ENCODE measurements at places on chromosomes 5 and 9. TPM values are rescaled to one million over a fixed set of nuclear protein-coding genes. Genes with fewer than 3 reads are reported as not detected.

Gene SPATA31A3
- not detected for total RNA-seq

Gene UBLCP1
- 11.8 TPM for total RNA-seq

Gene TEK
- total RNA-seq = 1.6 TPM

Gene ANKRD33B
- total RNA-seq = 0.47 TPM

Gene SRD5A1
- total RNA-seq = 17.4 TPM

Gene TMEM252
- total RNA-seq = not detected

Gene PDE8B
- total RNA-seq = 0.86 TPM

Gene SMIM3
- 12.6 TPM for total RNA-seq

DNA sequence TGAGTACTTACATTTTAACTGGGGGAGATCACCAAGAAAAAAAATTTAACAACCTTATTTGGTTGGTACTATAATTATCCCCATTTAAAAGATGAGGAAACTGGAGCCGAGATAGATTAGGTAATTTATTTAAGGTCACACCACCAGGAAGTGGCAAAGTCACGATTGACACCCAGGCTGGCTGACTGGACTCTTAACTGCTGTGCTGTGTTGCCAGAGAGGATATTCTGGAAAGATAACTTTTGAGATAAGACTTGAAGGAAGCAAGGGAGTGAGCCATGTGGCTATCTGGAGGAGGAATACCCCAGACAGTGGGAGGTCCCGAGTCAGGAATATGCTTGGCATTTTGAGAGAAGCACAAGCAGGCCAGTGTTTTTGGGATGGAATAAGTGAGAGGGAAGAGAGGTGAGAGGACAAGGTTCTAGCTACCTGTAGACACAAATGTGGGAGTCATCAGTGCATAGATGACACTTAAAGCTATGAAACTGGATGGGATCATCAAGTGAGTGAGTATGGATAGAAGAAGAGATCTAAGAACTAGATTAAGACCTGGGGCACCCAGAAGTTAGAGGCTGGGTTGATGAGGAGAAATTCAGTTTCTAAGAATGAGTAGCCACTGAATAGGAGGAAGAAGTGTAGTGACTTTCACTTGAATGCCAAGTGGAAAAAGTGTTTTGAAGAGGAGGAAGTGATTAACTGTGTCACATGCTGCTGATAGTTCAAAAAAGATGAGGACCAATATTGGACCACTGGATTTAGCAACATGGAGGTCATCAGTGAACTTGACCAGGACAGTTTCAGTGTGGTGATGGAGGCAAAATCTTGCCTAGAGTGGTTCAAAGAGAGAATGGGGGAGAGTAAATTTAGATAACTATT lies 25.6 kb downstream of the PDE8B start:
- DNase-seq = no peak

- DNase-seq = peak; percentile 36
Measured at GRCh38 chr5:107542831-107543231, 127.9 kb downstream of the EFNA5 start.

GRCh38 chr5:166767858-166768257 lies 1523.6 kb upstream of the WWC1 start:
- DNase-seq = no peak

DNA sequence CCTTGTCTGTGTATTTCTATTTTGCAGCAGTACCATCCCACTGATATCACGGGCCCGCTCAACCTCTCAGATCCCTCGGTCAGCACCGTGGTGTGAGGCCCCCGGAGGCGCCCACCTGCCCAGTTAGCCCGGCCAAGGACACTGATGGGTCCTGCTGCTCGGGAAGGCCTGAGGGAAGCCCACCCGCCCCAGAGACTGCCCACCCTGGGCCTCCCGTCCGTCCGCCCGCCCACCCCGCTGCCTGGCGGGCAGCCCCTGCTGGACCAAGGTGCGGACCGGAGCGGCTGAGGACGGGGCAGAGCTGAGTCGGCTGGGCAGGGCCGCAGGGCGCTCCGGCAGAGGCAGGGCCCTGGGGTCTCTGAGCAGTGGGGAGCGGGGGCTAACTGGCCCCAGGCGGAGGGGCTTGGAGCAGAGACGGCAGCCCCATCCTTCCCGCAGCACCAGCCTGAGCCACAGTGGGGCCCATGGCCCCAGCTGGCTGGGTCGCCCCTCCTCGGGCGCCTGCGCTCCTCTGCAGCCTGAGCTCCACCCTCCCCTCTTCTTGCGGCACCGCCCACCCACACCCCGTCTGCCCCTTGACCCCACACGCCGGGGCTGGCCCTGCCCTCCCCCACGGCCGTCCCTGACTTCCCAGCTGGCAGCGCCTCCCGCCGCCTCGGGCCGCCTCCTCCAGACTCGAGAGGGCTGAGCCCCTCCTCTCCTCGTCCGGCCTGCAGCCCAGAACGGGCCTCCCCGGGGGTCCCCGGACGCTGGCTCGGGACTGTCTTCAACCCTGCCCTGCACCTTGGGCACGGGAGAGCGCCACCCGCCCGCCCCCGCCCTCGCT lies 1.9 kb downstream of the LRRC26 start:
- DNase-seq = peak; percentile 84

- no peak for DNase-seq
Measured at GRCh38 chr9:119349351-119349825, 19.8 kb downstream of the BRINP1 start.

DNA sequence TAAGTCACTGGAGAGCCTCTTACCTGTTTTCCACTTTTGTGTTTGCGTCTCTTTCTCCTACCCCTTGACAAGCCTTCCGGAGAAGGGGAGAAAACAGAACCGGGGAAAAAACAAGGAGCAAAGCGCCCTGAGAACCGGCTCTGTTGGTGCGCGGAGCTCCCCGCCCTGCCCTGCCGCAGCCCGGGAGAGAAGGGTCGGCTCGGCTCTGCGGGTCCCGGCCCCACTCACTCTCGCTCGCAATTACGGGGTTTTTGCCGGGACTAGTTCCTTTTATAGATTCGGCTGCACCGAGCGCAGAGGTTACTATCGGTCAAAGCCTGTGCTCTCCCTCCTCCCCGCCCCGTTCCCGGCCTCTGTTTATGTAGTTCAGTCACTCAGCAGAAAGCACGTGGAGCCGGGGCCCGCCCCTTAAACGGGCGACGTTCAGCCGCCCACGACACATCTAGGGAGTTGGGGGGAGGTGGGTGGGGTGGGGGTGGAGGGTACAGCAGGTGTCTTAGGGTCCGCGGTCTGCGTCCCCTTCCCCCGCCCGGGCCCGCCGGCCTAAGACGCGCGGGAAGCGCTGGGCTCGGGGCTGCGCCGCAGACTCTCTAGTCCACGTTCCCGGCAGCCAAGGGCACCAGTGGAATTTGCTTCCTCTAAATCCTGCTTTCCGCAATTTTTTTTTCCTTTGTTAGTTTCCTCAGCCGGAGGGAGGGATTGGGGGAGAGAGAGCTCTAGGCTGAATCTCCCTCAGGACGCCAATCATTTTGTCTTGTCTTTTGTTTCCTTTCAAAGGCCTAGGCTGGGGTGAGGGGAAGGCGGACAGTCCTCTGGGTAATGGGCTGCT lies at the start of gene ABCA1:
Gene ABCA1, minus strand, starts transcription at position 244 of the 829 bp plus-strand sequence. CDS start 24,476 bp downstream, outside the sequence.
- peak; percentile 95 for DNase-seq

- DNase-seq = no peak
Measured at GRCh38 chr5:150142959-150143349, 12.7 kb downstream of the PDGFRB start.

- no peak for DNase-seq
Measured at GRCh38 chr5:90982576-90982975, 400.5 kb downstream of the ARRDC3 start.

- no peak for DNase-seq
Measured at GRCh38 chr9:16651446-16651964, 219.0 kb downstream of the BNC2 start.

DNA sequence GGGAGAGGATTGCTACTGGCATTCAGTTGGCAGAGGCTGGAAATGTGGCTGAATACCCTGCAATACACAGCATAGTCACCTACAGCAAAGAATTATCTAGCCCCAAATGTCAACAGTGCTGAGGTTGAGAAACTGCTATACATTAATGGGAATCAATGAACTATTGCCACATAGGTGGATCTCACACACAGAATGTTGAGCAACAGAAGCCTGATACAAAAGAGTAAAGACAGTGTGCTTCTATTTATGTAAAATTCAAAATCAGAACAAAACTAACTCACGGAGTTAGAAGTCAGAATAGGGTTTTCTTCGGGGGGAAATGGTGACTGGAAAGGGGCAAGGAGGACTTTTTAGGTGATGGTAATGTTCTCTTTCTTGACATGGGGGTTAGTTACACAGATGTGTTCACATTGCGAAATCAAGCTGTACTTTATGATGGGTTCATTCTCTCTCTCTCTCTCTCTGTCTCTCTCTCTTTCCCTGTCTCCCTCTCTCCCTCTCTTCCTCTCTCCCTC lies 45.7 kb upstream of the PANK3 start:
- no peak for DNase-seq

- DNase-seq = peak; percentile 39
Measured at GRCh38 chr5:157540707-157541446, 34.7 kb downstream of the ADAM19 start.

- DNase-seq = no peak
Measured at GRCh38 chr9:137663584-137663983, 44.8 kb downstream of the EHMT1 start.

- DNase-seq = no peak
Measured at GRCh38 chr5:548256-548655, 24.0 kb upstream of the SLC9A3 start.

All from colonic mucosa (tissue), 4 donors.